Transverse colon (tissue), 4 donors: ENCODE measurements at places on chromosomes 6 and 20.

DNA sequence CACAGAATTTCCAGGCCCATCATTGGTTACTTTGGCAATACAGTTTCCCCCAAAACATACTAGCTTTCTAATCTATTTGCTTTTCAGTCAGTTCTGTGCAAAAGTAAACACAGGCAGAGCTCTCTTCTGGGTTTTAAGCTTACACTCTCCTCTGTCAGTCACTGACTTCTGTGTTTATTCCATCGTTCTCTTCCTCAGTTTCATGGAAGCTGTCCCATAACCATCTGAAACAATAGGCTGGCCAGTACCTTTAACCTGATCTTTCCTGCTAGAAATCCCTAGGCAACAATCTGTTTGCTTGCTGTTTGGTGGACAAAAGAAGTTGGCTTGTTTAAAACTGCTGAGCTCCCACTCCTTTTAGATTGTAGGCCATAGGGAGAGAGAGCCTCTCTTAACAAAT is 431.5 kb downstream of the HACE1 start:
- DNase-seq = no peak

DNA sequence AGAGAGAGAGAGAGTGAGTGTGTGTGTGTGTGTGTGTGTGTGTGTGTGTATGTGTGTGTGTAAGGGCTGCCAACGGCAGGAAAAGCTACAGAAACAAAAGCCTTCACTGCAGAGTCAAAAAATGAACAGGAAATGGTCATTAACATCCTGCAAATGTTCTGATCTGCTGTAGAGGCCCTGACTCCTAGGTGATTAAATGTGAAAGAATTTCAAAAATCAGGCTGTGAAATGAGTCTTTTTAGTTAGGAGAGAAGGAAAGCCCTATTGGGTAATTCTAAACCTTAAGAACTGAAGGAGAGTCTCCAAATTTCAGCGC is 166.5 kb upstream of the MYLIP start:
- no peak for DNase-seq

- no peak for DNase-seq
Measured at GRCh38 chr20:22430154-22430745, 154.1 kb downstream of the FOXA2 start.

GRCh38 chr20:61832181-61832580 is 233.5 kb downstream of the TAF4 start:
- no peak for DNase-seq

GRCh38 chr20:36084897-36085613 is 69.5 kb upstream of the EPB41L1 start:
- no peak for DNase-seq

DNA sequence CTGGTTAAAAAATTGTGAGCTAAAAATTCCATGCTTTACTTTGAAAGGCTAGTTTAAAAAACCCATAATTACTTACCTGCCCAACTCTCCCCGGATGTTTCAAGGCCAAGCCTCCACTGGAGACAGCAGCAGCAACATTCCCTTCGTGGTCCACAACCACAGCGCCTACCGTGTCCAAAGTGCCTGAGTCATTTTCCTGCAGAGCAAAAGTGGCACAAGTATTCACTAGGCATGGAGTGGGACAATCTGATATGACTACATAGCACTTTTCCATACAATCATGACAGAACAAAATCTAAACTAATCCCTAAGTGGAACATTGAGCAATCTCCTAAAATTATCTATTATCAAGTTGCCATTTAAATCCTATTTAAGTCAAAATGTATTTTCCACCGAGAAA is 104.8 kb downstream of the TASP1 start:
- DNase-seq = no peak

- no peak for DNase-seq
Measured at GRCh38 chr6:134436950-134437349, 119.0 kb upstream of the SGK1 start.

GRCh38 chr6:145531822-145532221 is 203.5 kb downstream of the EPM2A start:
- DNase-seq = no peak

- no peak for DNase-seq
Measured at GRCh38 chr6:126376682-126377081, 36.8 kb downstream of the CENPW start.

DNA sequence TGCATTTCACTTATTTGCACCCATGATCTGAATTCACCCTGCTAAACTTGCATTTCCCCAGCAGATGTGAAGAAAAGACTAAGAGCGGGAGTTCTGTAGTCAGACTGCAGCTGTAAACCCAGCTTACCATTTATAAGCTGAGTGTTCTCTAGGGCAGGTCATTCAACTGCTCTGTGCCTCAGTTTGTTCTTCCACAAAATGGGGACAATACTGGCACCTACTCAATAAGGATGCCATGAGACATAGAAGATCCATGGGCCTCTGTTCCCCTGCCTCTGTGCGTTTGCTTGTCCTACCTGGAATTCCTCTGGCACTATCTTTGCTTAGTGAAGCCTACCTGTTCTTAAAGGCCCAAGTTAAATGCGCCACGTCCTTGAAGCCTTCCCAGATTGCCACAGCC is 12.2 kb upstream of the MDFI start:
- DNase-seq = no peak

DNA sequence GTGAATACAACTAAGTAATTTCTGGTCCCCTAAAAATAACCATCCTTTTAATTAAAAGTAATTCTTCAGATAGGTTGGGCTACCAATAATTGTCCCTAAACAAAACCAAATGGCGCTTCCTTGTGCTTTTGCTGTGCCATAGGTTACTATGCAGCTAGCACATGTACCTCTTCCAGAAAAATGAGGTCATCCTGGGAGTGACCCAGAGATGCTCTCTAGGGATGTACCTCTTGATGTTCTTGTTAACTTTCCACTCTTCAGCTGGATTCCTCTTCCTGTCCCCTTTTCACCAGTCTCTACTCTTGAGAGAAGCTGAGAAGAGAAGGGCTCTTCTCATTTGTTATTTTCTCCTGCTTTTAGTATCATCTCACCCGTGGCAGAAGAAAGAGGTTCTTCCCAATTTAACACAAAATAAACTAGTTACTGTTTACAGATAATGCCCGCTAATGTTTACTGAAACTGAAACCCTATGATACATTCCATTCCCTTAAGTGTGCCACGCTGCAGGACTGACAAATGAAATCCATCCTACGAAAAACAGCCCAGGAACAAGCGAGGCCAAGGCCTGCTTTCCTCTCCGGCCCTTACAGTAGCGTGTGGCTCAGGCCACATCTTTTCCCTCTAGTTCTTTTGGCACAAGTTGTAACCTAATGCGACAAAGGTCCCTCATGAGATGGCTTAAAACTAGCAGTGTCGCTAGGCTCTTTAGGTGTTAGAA is 24.2 kb downstream of the MRS2 start:
- DNase-seq = no peak

GRCh38 chr6:143117108-143117507 is 56.4 kb downstream of the AIG1 start:
- no peak for DNase-seq

- DNase-seq = no peak
Measured at GRCh38 chr20:46206992-46207549, 89.0 kb downstream of the CD40 start.

- no peak for DNase-seq
Measured at GRCh38 chr6:79170959-79171358, 63.5 kb downstream of the HMGN3 start.

DNA sequence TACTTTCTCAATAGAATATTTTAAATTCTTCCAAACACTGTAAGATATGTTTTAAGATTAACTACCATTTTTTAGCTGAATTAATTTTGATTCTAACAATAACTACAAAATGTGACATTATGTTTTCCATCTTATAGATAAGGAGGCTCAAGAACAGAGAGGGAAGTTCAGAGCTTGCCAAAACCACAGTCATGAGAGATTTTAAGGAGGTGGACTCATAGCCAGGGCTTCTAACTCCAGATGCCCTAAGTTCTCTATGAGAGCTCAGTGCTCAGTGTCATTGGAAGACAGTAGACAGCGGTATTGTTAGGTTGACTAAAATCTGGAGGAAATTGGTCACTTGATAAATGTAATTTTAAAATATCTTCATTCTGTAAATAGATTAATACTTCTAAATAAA is 144.2 kb downstream of the PACRG start:
- DNase-seq = no peak

DNA sequence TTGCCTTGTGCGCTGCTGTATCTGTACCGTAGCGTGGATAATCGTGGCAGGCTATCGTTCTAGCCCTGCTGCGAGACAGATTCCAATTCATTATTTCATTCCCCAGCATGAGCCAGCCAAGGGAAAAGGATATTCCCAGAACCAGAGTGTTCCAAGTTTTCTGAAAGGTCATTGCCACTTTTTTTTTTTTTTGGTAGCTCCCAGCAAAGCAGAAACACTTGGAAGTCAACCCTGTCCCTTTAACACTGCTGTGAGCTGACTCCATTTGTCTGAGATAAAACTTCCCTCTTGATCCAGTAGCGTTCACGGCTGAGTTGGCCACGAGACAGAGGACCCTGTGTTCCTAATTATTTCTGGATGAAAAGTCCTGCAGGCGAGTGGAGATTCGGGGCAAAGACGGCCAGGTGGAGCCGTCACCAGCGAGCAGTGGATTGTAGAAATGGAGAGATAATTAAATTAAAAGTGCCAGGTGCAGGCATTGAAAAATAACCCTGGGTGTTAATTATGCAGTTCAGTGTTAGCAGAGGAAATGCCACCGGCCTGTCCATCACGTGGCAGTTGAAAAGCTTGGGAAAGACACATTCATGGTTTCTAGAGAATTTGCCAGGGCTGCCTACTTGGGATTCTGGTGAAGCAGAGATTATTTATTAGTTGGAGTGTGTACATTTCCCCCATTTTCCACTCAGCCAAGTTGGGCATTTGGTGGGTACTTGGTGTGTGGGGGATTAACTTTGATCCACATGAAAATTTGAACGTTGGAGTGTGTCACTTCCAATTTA is 164.2 kb downstream of the SLC24A3 start:
- no peak for DNase-seq

DNA sequence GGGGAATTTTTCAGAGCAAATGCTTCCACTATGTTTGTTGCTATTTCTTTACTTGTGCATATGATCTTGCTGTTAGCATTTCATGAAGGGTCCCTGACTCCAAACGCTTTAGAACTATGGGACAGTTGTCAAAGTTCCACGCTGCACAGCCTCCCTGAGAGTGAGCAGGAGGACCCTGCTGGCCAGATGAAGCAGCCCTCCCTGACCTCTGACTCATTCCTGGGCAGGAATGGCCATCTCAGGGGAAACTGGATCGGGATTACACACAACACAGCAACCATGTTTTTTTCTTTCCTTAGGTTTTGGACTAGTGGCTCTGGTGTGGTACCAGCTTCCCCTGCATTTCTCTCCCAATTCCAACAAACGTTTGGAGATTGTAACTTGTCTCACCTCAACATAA is 710.9 kb upstream of the AGPAT4 start:
- no peak for DNase-seq

DNA sequence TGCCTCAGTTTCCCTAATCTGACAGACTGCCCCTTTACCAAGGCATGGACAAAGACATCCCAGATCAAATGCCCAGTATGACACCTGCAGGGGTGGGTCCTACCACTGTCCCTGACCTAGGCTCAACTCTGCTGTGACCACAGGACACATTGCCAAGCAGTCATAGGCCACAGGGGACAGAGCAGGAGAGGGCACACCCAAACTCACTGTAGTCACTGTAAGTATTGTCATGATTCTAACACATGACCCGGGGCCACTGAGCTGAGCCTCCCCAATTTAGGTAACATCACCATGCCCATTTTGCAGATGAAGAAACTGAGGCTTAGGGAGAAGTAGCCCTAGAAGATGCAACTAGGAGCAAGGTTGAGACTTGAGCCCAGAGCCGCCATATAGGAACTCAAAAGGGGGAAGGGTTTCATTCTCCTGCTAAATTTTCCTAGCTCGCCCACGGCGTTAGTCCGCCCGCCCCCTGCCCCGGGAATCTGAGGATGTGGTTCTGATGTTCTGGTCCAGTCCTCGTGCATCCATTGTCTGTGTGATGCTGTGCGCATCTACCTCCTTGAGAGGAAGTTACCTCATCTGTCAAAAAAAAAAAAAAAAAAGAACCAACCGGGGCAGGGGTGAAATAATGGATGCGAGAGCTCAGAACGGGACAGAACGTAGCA is 44.8 kb downstream of the PMEPA1 start:
- DNase-seq = no peak

DNA sequence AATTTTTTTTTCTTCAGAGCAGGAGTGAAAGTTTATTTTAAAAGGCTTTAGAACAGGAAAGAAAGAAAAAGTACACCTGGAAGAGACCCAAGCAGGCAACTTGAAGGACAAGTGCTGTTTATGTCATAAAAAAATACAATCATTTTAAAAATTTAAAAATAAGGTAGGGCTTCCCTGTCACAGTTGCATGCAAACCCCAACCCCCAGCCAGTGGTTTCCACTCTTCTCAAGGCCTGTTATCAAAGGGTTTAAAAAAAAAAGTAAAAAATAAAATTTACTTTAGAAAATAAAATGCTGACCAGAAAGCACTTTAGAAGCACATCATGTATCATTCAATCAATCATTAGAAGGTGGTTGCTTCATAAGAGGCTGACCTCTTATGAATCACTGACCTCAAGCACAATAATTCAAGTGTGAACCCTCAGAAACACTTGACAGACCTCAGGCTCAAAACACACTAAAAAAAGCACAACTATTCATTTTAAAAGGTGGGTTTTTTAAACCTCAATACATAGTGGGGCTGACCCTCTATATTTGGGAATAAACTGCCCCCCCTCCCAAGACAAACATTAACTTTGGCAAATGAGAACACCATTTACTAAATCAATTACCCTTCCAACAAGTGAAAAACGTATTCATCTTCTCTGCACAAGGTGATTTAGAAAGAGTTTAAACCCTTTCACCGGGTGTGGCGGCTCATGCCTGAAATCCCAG is 15.6 kb downstream of the ILRUN start:
- no peak for DNase-seq

DNA sequence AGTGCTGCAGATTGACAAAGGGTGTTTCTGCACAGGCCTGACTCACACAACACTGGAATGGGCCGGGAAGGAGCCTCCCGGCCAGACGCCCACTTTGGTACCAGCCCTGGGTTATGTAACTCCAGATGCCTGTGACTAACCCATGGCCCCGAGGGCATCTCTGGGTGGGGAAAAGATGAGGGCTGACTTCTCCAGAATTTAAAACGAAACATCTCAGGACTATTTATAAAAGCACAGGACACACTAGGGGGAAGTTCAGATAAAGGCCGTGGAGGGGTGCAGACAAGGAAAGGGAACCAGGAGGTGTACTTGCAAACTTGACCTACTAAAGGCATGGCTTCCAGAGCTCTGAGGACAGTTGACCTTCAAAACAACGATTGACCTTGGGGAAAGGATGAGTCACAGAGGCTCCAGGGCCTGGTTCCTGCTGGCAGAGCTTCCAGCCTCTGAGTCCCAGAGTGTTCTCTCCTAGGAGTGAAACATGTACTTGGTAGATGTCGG is 196.9 kb downstream of the NFATC2 start:
- DNase-seq = no peak

- DNase-seq = no peak
Measured at GRCh38 chr6:31661262-31662123, 915 bp upstream of the C6orf47 start.

DNA sequence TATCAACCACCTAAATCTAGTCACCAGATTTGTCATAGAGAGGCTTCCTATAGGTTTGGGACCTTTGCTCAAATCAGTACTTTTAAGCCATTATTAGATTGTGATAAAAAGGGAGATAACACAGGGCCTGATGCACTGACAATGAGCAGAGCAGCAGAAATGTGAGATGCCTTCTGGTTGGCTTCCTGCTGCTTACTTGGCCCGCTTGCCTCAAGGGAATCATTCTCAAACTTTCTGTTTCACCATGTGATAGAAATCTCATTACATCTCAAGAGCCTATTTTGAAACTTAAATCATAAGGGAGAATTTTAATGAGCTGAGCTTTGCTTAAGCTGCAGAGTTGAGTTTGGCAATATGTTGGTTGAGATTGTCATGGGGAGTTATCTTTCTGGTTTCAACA is 606.0 kb downstream of the DHX35 start:
- DNase-seq = no peak

GRCh38 chr6:34057790-34058189 is 88.1 kb downstream of the GRM4 start:
- no peak for DNase-seq
